CD4-positive, alpha-beta T cell treated with Interleukin-4 for 4 hours (primary cell): ENCODE measurements at places on chromosomes 7 and 10.

DNA sequence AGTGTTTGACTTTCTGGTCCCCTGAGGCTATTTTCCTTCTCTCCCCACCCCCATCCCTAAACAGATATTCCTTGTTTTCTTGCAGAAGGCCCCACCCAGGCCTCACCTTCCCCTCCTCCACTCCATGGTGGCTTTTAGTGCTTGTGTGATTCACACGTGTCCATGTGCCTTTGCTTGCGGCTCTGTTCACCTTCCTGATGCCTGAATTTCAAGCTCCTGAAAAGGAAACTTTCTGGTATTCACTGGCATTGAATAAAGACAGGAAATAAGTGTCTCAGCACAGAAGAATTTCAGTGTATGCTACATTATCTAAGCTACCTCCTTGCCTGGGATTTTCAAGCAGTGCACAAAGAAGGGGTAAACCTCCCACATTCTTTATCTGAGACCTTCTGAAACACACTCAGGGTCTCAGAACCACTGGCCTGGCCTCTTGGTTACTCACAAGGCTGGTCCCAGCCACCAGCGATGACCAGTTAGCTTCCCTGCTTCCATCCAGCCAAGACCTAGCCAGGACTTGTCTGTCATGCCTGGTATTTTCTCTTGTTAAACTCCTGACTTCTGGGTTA is 17.2 kb upstream of the UBE2H start:
- no peak for DNase-seq

DNA sequence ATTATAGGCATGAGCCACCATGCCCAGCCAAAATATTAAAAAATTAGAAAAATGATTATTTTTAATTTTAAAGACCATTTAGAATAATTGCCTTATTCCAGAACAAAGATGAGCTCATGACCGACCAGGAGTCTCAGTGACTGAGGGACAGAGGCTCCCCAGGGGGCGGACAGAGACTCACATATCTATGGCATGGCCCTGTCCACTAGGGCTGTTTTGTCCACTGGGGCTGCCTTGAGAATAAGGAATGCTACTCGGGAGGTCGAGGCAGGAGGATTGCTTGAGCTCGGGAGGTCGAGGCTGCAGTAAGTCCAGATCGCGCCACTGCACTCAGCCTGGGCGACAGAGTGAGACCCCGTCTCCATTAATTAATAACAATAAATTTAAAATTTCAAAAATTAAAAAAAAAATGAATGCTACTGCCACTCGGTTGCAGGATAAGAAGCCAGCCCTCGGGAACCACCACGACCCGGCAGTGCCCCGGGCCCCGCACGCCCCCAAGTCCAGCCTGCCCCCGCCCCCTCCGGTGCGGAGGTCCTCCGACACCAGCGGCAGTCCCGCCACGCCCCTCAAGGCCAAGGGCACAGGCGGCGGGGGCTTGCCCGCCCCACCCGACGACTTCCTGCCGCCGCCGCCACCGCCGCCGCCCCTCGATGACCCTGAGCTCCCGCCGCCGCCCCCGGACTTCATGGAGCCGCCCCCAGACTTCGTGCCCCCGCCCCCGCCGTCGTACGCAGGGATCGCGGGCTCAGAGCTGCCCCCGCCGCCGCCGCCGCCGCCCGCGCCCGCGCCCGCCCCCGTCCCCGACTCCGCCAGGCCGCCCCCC is 128.6 kb downstream of the APBB1IP start:
- no peak for DNase-seq

DNA sequence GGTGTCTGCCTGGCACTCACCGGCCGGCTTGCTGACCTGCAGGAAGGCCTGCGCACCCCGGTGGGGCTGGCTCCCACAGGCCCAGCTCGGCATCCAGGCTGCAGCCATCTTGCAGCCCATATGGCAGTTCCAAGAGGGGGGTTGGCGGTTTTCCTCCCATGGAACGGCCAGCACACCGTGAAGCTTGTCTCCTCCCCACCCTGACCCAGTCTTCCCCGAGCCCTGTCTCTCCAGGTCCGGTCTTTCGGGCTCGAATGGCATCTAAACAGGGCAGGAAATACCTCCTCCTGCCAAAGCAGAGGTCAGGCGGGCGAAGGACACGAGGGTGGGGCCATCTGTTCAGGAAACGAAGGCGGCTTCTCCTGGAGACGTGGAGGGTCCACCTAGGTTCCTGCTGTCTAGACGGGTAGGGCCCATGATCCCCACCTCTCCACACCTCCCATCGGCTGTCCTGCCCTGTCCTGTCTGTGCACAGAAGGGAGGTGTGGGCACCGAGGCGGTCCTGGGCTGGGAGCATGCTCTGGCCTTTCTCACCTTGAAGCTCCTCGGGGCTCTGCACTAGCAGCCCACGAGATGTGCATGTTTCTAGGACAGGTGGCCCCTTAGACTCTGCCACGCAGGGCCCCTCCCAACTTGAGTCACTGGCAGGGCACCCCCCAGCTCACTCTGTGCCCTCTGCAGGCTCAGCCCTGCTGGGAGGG is 113.7 kb upstream of the DIP2C start:
- DNase-seq, result no peak

DNA sequence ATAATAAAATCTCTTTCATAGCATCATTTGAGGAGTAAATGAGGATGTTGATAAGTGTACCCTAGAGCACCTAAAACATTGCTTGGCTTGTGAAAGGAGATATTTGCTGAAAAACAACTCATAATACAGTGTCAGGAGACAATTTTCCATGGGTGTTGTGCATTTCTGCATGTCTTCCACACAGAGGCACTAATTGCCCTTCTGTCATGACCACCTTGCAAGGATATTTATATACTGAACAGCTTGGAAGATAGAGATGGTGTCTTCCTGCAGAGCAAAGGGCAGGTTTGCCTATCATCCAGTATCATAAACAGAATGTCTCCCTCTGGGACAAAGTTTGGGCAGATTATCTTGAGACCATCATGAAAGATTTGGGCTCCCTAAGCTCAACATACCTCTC is 495.2 kb upstream of the LRRN3 start:
- DNase-seq, result no peak

- no peak for DNase-seq
Measured at GRCh38 chr10:122115874-122116273, 126.9 kb downstream of the TACC2 start.

DNA sequence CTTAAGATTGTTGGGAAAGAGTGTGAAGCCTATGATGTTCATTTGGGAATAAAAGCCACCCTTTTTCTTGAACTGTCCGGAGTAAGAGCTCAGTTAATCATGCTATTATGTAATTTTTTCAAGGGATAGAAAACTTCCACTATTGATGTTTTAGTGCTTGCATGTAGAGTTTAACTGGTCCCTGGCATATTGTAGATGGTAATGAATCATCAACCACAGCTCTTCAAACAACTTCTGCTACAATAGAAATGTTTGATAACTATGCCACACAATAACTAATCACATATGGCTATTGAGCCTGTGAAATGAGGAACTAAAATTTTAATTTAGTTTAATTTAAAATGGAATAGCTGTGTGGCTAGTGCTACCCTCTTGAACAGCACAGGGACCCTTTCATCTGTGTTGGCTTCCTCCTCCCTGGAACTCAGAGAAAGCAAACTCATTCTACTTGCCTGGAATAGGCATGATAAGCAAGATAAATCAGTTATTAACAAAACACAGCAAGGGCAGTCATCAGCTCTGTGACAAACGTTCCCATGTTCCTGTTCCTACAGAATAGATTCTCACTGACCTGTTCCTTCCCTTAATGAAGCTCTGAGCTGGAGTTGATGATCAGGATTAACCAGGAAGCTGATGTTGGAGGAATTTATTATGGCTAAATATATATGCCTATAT is 4.9 kb upstream of the SRI start:
- no peak for DNase-seq

- DNase-seq, result no peak
Measured at GRCh38 chr10:59362144-59362958, at the start of gene FAM13C. TSS of gene FAM13C (minus strand) at chr10:59362549. CDS start at chr10:59362460, 89 bp downstream.

- no peak for DNase-seq
Measured at GRCh38 chr10:620417-620816, 69.1 kb downstream of the DIP2C start.
